ENCODE measurements at places on chromosomes 1 and 21.

DNA sequence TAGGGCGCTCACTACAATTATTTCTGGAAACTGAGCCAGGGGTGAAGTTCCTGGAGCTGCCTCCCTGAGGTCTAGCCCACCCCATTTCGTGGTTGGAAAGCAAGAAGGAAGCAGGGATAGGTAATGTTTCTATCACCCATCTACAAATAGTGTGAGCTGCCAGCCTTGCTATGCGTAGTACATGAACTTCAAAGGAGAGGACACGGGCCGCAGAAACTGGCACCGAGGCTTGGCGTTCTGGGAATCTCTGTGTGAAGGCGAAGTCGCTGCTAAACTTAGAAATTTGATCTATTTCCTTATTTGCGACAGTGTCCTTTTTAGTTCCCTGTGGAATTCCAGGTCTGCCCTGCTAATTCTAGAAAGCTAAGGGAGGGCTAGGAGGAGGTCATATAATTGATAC is 49.6 kb upstream of the NTPCR start:
- no peak for DNase-seq

DNA sequence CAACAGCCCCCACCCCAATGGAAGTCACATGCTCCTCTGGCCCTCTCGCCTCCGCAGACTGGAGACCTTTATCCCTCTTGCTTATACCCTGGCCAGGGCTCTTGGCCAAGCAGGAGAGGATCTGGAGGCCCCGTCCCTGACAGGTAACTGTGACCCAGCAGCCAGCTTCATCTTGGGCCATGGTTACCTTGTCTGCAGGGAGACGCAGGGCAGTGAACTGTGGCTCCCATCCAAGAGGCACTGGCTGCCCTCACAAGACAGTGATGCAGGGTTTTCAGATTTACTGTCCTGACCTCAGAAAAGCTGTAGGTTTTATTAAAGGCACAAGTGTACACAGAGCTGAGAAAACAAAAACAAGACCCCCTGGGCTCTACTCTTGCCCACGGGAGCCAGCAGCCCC is 96.7 kb upstream of the KLHDC7A start:
- no peak for DNase-seq

DNA sequence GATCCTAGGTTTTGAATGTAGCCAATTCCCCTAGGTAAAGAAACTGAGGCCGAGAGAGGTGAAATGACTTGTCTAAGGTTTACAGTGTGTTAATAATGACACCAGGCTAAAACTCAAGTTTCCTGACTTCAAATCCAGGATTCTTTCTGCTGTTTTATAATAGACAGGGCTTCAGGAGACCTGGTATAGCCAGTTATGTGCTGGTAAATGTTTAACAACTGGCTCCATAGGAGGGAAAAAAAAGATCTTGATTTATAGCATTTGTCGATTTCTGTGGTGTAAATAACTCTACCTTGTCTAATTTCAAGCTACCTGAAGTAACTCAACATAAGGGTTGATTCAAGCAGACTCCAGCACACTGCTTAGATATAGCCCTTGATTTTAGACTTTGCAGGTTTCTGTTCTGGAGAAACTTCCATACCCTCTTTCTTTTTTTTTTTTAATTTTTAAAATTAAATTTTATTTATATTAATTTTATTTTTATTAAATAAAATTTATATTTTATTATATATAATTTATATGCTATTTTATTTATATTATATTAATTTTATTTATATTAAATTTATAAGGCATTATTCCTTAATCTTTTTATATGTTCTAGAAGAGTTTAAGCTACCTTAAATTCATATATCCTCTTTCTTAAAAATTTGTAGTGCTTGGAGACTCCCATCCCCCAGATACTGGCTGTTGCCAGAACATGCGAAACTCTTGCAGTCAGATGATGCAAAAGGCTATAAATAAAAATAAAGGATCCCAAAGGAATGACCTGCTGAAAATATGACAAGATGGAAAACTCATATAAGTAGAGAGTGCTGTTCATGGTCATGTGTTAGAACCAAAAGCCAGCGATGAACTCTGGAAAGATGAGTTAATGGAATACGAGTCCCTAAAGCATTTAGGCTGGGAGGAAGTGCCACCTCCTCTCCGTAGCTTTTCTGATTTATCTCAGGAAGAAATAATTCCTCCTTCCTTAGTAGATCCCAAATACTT is 35.4 kb upstream of the SRSF10 start:
- DNase-seq: no peak

DNA sequence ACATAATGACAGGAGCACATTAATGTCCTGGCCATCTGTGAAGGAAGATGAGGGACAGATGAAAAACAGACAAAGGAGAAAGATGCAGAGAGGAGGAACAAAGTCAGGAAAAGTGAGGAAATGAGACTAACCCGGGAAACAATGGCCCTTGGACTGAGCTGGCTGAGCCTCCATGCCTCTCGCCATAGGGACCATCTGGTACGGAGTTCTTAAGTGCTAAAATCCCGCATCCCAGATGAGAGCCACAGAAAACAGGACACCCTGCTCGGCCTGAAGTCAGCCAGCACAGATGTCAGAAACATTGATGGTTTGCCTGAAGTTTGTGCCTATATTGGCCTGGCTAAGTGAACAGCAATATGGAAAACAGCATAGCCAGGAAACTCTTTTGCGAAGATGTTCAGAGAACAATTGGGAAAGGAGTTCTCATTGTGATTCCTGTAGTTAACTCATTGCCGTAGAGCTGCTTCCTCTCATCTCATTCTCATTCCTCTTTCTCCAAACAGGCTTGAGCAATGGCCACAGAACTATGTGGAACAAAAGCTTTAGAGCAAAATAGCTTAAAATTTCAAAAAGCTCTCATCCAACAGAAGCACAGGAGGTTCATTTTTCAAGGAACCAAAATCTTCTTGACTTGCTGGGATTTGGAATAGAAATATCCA is 96.6 kb downstream of the ASTN1 start:
- no peak for DNase-seq

DNA sequence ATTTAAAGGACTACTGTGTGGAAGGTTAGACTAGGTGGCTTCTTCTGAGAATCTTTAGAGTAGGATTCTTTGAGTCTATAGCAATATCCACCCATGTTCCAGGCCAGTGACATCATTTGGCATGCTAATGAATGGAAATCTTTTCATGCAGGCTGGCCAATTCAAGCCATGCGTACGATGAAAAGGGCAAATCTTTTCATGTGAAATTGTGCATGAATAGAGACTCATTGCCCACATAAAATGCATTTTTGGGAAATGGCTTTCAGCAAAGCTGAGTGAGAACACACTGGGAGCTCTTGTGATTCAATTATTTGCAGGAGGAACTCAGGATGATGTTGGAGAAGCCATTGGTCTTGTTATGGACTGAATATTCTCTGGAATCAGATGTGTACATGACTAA is 324.9 kb upstream of the DAB1 start:
- DNase-seq: no peak

Data from urothelium cell line (cell line).